ENCODE measurements at places on chromosomes 1 and 21.

- DNase-seq, result no peak
Observed at GRCh38 chr1:42873670-42874069, 27.3 kb downstream of the ZNF691 start.

DNA sequence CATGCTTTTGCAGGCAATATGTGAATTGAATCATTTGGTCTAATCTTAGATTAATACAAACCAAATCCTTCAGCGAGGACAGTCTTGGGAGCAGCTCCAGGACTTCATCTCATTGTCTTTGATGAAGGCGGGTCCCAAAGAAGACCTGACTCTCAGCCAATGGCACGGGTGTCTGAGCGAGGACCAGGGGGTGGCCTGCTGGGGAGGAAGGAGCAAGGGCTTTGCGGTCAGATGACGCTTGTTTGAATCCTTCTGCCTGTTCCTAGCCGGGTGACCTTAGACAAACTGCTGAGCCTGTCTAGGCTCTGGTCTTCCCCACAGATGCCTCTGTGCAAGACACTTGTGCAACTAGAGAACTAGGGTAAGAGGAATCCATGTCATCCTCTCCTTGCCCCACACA is 312.1 kb upstream of the VAMP3 start:
- DNase-seq, result no peak

- DNase-seq, result no peak
Observed at GRCh38 chr21:22409571-22409970, 1411.4 kb downstream of the NCAM2 start.

GRCh38 chr1:156076609-156077429 is 5.4 kb downstream of the MEX3A start:
- DNase-seq, result no peak

- no peak for DNase-seq
Observed at GRCh38 chr1:117857418-117857817, 72.0 kb downstream of the GDAP2 start.

GRCh38 chr1:210313921-210314320 is 14.8 kb upstream of the HHAT start:
- DNase-seq, result no peak

DNA sequence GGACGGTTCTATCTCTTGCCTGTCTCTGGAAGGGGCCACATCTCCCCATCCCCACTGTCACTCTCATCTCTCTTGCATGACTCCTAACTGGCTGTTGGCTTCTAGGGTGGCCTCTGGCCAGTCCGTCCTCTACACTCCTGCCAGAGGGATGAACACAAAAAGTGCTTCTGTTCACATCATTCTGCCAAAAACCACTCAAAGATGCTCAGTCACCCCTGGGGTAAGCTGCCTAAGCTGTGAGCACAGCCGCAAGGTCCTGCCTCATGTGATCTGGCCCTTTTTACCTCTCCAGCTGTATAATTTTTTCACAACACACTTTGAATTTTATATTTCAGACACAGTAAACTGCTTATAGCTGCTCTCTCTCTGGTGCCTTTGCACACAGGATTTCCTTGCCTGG is 97.6 kb upstream of the CD34 start:
- DNase-seq, result no peak

DNA sequence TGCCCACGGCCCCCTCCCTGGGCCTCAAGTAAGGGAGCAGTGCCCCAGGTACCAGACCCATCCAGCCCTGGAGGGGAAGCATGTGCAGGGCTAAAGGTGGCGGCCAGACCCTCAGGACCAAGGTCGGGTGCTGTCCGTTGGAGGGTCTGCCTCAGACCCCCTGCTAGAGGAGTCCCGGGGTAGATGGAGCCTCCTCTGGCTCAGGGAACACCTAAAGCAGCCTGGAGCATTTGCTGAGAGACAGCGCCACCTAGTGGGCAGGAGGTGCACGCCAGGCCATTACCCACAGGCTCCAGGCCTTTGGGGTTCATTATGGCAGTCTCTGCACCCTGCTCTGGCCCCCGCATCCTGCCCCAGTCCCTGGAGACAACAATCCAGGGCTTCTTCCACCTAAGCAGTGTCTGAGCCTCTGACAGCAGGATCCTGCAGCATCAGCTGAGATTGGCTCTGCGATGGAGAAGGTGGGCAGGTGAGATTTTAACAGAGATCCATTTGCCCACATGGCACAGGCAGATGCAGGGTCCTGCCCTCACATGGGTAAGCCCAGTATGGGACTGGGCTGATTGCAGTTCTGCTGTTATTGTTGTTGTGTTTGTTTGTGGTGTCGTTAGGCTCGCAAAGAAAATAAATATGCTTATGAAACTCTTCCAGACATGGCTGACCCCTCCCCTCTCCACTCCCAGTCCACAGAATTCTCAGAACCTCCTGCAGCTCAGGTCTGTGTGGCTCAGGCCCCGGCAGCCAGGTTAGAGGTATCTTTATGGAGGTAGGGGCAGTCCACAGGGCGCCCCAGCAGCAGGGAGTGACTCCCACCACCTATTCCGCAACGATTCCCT is 42.4 kb downstream of the CTNNBIP1 start:
- DNase-seq, result peak; percentile 90

- DNase-seq, result no peak
Observed at GRCh38 chr1:54584575-54584974, 36.5 kb downstream of the ACOT11 start.

DNA sequence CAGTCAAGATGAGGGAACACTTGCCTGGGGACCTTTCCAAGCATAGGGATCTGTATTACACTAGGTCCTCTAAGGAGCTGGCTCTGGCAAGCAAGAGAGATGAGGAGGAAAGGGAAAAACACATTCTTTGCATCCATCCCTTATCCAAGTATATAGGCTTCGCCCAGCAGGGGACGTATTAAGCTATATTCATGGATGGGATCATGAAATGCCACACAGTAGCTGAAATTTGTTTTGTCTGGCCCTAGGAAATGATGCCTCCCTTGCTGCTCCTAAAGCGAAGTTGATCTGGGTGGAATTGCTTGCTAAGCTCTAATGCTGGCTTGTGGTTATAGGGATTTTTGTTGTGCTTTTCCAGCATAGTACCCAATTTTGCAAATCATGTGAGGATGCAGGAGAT is 32.1 kb downstream of the CENPF start:
- no peak for DNase-seq
